ENCODE measurements at places on chromosomes 16 and 17.

DNA sequence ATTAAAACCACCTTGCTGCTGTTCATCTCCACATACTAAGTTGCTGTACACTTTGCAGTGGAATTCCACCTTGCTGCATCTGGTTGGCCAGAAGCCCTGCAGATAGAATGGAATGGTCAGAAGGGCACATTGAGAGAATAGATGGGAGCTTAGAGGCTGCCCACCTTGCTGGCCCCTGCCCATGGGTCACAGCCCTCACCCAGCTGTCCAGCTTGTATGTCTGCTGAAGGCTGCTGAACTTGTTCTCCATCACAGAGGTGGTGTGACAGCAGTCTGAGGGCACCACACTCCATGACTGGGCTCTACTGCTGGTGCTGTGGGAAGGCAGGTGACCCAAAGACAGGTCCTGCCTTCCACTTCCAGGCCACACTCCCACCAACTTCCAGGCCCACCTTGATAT, 1755.4 kb downstream of the TP53TG3F start:
- no peak for DNase-seq

DNA sequence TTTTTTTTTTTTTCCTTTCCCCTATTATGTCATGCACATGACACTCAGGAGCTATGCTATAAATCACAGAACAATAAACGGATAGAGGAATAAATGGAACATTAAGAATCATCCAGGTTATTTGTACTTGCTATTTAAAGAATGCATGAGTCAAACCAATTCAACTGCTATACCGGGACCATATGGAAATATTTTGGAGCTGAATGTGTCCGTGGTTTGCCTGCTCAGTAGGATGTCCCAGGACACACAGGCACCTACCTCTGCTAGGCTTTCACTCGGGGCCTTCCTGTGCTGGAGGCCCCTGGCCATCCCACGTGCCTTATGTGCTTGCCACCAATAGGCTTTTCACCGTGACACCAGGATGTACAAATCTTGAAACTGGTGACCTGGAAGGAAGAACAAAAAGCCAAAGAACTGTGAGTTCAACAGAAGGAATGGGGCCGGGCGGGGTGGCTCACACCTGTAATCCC, 15.3 kb upstream of the SEC14L1 start:
- peak; percentile 72 for DNase-seq

DNA sequence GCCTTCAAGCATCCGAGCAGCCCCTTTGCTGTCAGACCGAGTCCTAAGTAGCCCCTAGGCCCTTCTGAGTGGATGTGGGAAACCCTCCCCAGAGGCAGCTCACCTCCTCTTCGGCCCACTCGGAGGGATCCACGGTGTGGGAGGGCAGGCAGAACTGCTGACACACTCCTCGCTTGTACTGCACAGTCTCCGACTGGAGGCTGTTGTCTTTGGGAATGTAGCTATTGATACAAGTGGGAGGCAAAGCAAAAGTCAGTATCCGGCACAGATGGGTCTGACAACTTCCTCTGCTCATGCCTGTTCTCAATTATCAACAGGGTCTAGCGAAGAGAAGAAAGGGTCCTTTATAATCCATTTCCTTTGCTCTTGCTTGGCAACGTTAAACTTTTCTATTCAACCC, 25.9 kb upstream of the FOXJ1 start:
- DNase-seq: no peak

- no peak for DNase-seq
Observed at GRCh38 chr17:74981318-74981978, 6.0 kb upstream of the CDR2L start.

- peak; percentile 90 for DNase-seq
Observed at GRCh38 chr17:63774141-63774968, at the start of gene DDX42. DDX42 (plus strand) TSS chr17:63774170; CDS start chr17:63787050, 12,880 bp downstream.

GRCh38 chr17:10144456-10144855, 54.0 kb downstream of the GAS7 start:
- no peak for DNase-seq

GRCh38 chr17:8406174-8406573, 8.5 kb upstream of the RNF222 start:
- no peak for DNase-seq

- DNase-seq: no peak
Observed at GRCh38 chr17:82272495-82273326, 789 bp downstream of the CSNK1D start.

GRCh38 chr16:70254180-70254964, 2.6 kb upstream of the EXOSC6 start:
- DNase-seq: no peak

GRCh38 chr17:65703891-65704290, 142.4 kb upstream of the AXIN2 start:
- DNase-seq: no peak

GRCh38 chr17:39187152-39187830, 10.2 kb downstream of the CACNB1 start:
- DNase-seq: peak; percentile 81

DNA sequence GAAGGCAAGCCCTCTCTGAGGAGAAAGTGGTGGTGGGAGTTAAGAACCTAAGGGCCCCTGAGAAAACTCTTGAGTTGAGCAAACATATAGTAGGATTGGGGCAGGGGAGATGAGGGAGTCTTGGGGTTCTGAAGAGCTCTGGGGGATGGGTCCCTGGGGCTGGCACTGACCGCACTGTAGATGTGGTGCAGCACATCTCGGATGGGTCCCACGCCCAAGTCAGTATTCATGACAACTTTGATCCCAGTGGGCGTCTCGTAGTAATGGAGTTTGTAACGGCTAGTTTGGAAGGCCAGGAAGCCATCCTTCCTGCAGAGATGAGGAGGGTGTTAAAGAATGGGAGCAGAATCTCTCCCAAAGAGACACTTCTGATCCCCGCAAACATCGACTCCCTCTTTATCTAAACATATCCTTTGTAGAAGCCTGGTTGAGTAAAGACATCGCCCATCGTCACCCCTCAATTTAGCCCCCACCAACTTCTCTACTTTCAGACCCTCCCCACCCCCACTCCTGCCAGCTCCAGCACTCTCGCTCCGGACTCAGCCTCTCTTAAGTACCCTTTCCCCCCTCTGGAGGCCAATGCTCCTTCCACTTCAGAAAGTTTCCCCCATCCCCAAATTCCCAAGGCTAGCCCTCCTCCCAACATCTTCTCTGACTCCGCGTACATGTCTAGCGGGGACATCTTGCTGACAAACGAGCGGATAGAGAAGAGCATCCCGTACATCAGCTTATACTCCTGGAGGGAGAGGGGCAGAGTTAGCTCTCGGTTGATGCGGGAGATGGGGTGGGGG, 710 bp downstream of the TRAPPC1 start:
- DNase-seq: no peak

- DNase-seq: no peak
Observed at GRCh38 chr16:24255456-24256371, at the start of gene CACNG3. CACNG3 (plus strand) TSS chr16:24256335; CDS start chr16:24256755, 420 bp downstream.

- no peak for DNase-seq
Observed at GRCh38 chr16:49835161-49835777, 20.6 kb downstream of the ZNF423 start.

GRCh38 chr17:55175788-55176427, 88.9 kb upstream of the HLF start:
- DNase-seq: no peak

GRCh38 chr17:52138350-52138749, 20.2 kb downstream of the CA10 start:
- DNase-seq: peak; percentile 18

GRCh38 chr17:6107791-6108190, 37.6 kb downstream of the WSCD1 start:
- DNase-seq: no peak

- DNase-seq: no peak
Observed at GRCh38 chr16:56889206-56889605, 24.2 kb downstream of the SLC12A3 start.

DNA sequence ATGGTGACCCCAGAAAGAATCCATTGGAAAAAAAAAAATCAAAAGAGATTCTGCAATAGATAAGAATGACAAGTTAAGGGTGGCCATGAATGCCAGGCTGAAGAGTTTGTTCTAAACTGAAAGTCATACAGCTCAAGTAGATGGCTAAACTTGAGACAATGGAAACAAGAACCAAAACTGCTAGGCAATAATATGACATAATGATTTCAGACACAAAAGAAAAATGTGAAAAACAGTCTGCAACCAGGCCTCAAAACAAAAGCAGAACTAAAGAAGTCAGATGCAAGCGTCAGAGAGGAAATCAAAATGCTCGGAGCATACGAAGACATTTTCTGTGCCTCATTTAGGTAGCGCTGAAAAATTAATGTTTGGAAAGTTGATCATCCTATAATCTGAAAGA, 54.4 kb upstream of the YPEL2 start:
- no peak for DNase-seq

- DNase-seq: no peak
Observed at GRCh38 chr17:79984045-79984840, 51.4 kb downstream of the TBC1D16 start.

DNA sequence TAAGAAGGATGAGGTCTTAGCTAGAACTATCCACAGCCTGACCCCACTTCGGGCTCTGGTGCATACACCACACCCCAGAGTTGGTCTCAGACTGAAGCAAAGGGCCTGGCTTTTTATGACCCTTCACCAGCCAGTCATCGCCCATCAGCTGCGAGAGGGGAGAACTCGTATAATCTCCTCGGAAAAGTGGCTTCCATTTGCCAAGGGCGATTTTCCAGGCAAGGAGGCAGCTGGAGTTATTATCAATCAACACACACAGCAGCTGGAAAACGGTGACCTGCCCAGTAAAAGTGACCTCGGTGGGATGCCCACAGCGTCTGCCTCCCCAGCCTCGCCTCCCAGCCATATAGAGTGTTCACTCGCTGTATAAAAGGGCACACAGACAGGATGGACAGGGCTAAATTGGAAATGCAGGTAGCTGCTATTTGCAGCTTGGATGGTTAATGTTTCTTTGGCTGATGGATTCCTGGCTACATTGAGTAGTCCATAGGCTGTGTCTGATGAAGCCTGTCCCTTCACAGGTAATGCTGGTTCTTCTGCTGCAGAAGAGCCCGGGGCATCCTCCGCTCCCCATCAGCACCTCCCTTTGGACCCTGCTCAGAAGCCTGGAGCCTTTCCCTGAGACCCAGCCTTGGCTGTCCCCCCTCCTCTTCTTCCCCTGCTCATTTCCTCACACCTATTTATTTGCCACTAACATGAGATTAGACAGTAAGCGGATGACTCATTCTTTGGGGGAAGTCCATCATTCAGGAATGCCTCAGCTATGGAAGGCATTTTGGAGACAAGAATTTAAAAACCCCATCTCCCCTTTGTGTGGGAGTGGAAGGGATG, 45.7 kb downstream of the TMEM186 start:
- DNase-seq: peak; percentile 10

DNA sequence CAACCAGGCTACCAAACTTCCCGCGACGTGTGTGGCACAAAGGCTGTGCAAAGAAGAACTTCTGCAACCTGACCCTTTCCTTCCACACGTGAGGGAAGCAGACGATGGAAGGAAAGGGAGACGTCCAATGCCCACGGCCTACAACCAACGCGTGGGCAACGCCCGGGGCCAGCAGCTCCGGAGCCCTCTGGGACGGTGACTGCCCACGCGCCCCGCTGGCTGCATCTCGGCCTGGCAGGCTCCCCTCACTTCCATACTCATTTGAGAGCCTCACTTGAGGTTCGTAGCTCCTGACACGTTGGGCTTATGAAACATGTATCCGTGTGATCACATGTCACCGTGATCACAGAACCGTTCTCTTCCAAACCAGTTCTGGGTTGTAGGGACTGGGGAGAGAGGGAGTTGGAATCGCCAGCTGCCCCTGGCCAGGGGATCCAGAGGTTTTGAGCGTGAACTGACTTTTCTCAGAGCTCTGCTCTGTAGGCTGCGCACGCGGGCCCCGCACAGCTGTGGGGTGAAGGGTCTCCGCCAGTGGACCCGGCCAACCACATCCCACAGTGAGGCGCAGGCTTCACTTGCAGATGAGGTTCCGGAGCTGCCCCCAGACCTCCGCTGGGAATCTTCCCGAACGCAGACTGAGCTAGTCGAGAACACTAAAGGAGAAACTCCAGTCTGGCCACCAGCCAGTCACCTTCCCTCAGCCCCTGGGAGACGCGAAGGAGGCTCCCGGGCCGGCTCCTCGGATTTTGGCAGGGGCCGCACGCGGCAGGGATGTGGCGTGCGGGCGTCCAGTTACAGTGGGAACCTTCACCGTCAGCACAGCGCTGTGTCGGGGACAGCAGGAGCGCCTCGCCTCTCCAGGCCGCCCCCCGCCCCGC, 1.0 kb downstream of the LMF1 start:
- no peak for DNase-seq

GRCh38 chr17:79790805-79791734, 5.8 kb downstream of the CBX8 start:
- no peak for DNase-seq

DNA sequence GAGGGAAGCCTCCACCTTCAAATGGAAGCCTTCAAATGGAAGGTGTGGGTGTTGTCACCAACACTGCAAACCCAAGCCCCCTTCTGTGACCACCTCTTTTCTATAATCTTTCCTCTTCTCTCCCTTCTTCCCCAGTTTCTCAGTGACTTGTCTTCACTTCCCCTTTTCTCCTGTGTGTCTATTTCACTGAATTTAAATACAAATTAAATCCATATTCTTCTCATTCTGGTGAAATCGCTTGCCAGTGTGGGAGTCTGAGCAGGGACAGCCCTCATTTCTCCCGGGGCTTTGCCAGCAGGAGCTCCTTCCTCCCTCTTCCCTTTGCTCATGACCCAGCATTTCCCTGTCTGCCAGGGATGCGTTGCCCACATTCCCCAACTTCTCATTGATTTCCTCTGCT, 6.4 kb upstream of the ITGAX start:
- no peak for DNase-seq

DNA sequence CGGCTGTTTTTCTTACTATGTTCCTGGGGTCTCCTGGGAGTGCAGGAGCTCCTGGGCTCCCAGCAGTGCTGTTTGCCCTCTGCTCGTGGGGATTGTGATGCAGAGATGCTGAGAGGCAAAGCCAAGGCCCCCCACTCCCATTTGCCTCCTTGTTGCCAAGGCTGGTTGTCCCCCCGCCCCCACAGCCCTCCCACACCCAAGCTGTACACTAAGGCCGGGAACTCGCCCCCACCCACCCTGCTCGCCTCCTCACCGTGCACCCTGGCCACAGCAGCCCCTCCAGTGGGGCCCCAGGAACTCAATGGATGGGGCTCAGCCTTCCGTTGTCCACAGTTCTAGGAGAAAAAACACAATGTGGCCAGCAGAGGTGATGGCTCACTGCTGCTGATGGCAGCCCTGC, 10.2 kb downstream of the NLRC3 start:
- DNase-seq: no peak

DNA sequence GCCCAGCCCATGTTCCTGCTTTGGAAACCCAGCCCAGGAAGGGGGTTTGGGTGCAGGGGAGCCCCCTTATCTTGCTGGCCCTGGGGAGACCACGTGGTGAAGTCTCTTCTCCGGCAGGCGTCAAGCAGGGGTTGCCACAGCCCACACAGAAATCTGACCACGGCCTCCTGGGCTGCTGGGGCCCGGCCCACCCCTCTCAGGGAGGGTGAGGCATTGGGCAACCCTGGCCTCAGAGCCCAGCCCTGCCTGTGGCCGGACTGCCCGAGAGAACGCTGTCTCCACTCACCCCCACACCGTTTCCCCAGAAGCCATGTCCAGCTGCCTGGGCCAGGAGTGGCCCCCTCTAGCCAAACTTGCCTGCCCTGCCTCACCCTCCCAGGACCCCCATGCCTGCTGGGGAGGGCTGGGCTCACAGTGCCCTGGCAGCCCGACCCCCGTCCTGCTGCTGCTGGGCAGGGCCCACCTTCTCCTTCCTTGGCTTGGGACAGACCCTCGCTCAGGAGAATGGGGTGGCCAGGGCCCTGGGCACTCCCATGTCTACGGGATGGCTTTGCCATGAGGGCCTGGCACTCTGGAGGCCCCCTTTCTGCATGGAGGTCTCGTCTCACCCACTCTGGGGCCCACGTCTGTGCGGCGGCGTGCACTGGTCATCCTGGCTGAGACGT, 6.7 kb downstream of the RPUSD1 start:
- no peak for DNase-seq

GRCh38 chr16:10033556-10033955, 148.7 kb downstream of the GRIN2A start:
- no peak for DNase-seq

- no peak for DNase-seq
Observed at GRCh38 chr16:50204453-50205108, 51.5 kb downstream of the TENT4B start.

All from Calu3 (cell line).